ENCODE measurements at places on chromosomes 1 and 21. TPM values are rescaled to one million over a fixed set of nuclear protein-coding genes. Genes with fewer than 3 reads are reported as not detected.

The BSND gene
- total RNA-seq: not detected

The ADORA1 gene
- total RNA-seq: not detected

The FMO3 gene
- total RNA-seq: not detected

The PRDX1 gene
- 712 TPM for total RNA-seq

The LRRC38 gene
- total RNA-seq: not detected

The FOXD3 gene
- total RNA-seq: not detected

The B4GALT3 gene
- 57.6 TPM for total RNA-seq

The EPB41 gene
- total RNA-seq: 68.0 TPM

The CDK18 gene
- total RNA-seq: 0.37 TPM

The OPTC gene
- not detected for total RNA-seq

The NTMT2 gene
- not detected for total RNA-seq

The MRPS21 gene
- total RNA-seq: 80.7 TPM

The TRAF3IP3 gene
- 390 TPM for total RNA-seq

The NCF2 gene
- total RNA-seq: 2.6 TPM

The F5 gene
- total RNA-seq: 26.0 TPM

The ARPC5 gene
- 169 TPM for total RNA-seq

The KCNA2 gene
- 0.21 TPM for total RNA-seq

The MXRA8 gene
- not detected for total RNA-seq
